Neural progenitor cell (in vitro differentiated cells): ENCODE measurements at places on chromosomes 5 and 9.

- no peak for DNase-seq
These were observed 3.8 kb downstream of the LHFPL2 start for GRCh38 chr5:78644741-78645300.

DNA sequence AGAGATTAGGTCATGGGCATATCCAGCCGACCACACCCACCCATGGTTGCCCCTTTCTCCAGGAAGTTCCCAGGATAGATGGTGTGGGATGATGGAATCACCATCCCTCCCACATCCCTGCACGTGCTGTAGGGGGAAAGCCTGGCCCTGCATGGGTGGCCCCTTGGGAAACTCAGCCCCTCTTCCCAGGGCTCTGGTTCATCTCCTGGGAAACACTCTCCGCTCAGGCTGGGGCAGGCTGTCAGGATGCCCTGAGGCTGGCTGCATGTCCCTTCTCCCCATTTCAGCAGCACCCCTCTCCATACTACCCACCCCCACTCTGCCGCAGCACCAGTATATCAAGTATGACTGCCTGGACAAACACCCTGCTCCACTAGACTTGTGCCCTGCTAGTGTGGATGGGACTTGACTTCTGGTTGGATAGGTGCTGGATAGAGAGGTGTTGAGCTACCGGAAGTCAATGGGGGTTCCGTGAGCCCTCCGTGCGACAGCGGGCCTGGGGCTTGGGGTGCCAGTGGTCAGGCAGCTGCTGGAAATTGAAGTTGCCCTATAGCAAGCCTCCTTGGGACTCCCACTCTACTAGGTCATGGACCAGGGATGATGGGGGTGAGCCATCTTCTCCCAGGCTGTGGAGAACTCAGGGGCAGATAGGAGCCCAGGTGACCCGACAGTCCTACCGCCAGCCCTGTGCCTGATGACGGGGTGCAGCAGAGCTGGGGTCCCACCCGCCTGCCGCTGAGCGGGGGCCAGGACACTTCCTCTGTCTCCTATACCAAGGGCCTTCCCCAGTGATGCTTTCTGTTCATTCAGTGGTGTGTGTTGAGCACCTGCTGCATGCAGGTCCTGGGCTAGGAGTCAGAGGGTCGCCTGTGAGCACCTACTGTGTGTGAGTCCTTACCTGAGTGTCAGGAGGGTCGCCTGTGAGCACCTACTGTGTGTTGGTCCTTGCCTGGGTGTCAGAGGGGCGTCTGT lies 69.4 kb upstream of the COL5A1 start:
- no peak for DNase-seq

DNA sequence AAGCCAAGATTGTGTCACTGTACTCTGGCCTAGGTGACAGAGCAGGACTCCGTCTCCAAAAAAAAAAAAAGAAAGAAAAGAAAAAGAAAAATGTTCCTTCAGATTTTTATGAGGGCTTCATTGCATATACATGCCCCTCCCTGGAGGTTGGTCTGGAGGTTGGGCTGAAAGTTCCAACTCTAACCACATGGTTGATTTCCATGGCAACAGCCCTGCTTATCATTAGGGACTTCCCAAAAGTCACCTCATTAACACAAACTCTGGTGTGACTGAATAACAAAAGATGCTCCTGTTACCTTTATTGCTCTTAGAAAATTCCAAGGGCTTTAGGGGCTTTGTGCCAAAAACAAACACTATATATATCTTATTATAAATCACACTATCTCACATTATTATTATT lies 113.8 kb downstream of the TMC1 start:
- DNase-seq = peak; percentile 27

DNA sequence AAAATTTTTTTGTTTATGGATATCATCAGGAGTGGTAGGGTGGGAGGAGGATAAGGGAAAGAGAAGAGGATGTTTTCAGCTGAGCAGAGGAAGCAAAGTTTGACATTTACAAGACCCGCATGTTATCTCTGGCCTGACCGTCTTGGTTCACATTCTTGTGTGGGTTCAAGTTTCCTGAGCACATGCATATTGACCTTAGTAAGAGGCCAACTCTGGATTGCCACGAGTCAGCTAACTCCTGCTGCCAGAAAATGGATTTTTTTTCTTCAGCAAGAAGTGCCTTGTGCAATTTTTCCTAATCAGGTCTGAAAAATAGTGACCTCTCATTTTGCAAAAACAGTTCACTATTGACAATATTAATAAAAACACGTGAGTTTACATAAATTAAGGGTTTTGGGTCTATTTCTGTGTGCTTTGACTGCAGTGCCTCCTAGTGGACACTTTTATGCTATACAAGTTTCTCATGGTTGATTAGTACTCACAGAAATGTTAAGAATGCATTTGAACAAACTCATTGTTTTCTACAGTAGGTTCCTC lies 27.1 kb upstream of the BASP1 start:
- peak; percentile 66 for DNase-seq

DNA sequence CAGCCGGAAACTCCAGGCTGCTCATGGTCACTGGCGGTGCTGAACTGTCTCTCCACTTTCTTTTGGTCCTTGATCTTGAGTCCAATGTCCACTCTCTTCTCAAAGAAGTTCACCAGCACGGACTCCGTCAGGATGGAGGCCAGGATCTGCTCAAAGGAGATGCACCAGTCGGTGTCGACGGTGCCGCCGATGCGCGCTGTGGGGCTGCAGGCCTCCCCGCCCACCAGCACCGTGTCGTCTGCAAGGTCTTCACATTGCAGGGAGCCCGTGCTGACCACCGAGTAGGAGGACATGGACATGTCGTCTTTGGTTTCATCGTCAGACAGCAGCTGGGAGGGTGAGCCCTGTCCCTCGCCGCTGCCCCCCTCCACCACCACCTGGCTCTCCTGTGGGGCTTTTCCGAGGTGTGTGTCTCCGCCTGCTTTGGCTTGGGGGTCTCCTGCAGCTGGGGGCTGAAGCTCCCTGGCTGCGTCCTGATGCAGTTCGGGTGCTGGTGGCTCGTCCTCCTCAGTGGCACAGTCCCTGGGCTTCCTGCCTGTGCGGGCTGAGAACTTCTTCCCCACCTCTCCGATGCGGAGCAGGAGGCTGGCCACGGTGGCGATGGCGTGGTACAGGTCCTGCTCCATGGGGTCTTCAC lies 5.0 kb upstream of the MRNIP start:
- DNase-seq = no peak

GRCh38 chr9:137760426-137760825 lies 117.2 kb upstream of the CACNA1B start:
- DNase-seq = no peak

DNA sequence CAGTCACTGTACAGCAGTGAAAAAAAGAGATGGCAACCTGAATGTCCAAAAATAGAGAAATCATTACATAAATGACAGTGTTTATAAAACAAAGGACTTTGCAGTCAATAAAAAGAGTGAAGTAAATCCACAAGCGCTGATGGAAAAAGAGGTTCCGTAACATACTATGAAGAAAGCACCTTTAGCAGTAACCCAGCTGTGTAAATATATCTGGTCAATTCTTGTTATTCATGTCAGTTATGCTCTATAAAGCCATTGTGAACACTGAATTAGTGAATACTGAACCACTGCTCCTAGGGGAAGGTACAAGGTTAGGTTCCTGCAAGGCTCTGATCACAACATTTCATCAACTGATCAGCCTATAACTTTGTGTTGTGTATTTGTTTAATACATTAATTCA lies 39.5 kb downstream of the CCNJL start:
- DNase-seq = no peak

GRCh38 chr9:88653911-88654310 lies 118.9 kb downstream of the NXNL2 start:
- no peak for DNase-seq

GRCh38 chr5:102591650-102592049 lies 92.8 kb upstream of the SLCO6A1 start:
- DNase-seq = no peak

GRCh38 chr9:35481347-35481975 lies 8.4 kb upstream of the RUSC2 start:
- DNase-seq = peak; percentile 35

- DNase-seq = no peak
These were observed 25.8 kb upstream of the TPD52L3 start for GRCh38 chr9:6302417-6302816.

DNA sequence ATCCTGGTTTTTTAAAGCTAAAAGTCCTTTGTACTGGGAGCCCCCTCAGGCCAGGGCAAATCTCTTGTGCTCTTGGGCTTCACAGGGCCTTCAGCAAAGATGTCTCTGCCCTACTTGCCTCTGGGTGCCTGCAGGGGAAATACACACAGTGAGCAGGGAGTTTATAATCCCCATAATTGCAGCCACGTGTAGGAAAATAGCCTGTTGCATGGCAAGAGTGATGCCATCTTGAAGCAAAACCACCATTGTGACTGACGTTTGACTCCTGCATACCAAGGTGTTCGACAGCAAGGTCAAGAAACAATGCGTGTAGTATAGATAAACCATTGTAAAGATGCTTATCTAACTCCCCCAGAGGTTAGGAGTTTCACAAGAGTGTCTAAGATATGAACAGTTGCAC lies 11.4 kb upstream of the IL3 start:
- DNase-seq = no peak

DNA sequence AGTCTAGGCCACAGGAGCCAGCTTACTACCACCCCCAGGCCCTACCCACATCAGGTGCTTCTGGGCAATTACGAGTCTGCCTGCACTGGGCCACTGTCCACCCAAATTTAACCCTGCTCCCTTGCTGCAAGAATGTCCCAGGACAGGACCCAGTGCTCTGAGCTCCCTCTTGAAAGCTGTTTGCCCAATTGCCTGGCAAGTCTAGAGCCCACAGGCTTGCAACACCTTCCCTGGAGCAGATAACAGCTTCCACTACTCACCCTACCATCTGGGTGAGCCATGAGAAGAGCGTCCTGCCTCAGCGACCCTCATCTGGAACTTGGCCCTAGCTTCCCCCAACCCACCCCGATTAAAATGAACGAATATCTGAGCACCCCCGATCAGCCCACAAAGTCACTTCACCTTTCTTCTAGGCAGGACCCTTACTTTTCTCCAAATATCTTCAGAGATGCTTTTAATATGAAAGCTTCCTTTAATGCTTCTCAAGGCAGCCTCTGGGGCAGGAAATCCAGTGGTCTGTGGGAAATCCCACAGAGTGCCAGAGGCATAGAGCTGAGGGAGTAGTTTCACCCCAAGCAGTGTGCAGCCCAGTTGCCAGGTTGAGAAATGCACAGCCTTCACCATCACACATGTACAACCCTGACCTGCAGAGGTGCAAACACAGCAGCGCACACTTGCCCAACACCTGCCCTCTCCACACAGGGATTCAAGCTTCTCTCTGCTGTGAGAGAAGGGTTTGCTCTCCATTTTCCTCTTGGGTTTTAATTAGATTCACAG lies 10.6 kb downstream of the ACSL6 start:
- DNase-seq = no peak

DNA sequence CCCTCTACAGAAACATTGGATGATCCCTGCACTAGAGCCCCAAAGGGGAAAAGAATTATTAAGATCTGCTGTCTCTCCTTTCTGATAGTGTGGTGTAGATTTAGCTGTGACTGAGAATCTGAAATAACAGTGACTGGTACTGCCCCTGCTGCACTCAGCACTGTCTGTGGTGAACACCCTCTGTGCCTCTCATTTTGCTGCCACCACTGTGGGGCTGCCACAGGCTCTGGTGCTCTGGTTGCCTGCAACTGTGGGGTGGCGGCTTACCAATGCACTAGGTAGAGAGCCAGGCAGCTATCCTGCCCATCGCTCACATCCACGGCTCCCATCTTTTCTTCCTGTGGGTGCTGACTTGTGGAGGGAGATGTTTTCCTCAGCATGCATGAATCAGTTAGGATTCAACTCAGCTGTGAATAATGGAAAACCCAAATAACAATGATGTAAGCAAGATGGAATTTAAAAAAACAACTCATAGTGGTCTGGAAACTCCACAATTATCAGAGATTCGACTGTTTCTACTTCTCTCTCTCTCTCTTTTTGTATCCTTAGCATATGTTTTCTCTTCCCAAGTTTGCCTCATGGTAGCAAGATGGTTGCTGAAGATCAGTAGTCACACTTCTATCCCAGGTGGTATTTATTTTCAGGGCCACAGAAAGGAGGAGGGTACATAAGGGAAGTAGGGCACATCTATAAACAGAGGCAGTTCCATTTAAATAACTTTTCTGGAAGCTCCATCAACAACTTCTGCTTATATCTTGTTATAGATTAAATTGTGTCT lies 99.8 kb upstream of the DAP start:
- no peak for DNase-seq
